ENCODE measurements at places on chromosomes 5 and 9.

DNA sequence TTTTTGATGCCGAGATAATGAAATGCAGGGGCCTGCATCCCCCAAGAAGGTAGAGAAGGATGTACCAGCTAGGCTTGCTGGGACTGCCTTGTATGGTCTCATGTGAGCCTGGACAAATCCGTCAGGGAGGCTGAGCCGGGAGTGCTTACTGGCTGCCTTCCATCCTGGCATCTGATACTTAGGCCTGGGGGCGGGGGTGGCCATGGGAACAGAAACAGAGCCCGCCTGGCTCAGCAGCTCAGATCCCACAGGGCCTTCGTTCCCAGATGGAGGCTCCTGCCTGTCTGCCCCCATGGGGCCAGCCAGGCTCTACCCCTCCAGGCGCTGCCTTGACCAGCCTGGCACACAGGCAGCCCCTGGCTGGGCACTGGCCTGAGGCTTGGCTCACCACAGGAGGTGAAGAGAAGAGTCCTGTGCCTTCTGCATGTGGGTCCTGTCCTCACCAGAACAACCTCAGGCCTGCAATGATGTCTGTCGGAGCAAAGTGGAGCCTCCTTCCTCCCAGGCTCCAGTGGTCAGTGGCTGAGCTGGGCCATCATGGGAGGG, 10.5 kb upstream of the SPATA31E1 start:
- DNase-seq = no peak

DNA sequence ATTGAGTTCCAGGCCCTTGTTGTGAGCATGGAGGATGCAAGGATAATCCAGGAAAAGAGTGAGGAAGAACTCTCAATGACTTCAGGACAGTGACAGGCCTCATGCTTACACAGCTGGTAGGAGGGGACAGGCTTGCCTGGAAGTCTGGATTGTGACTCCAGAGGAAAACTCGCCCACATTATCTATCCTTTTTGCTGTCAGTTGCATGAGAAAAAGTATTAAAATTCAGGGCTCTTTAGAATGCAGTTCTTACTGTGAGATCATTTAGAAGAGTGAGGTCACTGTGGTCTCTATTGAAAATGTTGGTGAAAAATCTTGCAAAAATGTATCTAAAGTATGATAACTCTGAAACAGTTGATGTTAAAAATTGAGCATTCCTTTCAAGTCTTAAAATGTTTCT, 30.5 kb downstream of the NTRK2 start:
- DNase-seq = no peak

DNA sequence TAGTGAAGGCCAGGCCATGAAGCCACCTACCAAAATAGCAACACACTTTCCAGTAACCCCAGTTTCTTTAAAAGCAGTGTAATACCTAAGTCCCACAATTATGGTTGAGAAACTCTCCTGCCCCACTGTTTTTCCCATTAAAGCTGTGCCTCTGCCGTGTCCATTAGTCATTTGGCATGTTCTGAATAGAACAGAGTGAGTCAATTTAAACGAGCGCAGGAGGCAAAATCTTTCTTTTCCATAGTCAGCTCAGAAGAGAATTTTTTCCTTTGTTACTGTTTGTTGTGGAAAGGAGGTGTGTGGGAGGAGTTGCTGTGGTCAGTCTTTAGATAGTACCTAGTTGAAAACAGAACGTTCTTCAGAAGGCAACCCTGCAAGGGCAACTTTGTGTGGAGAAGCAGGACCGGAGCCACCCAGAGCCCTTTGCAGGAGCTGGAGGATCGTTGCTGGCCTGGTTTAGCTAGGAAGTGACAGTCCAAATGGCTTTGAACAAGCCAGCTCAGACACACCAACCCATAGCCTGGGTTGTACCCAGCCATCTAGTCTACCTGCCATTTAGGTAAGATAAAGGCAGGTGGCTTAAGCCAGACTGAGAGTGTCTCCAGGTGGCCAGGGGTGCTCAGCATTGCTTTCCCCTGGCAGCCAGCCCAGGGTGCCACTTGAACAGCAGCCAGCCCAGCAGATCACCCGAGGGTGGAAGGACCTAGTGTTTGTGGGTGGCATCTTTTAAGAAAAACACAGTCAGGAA, 30.4 kb downstream of the GADD45G start:
- DNase-seq = no peak

DNA sequence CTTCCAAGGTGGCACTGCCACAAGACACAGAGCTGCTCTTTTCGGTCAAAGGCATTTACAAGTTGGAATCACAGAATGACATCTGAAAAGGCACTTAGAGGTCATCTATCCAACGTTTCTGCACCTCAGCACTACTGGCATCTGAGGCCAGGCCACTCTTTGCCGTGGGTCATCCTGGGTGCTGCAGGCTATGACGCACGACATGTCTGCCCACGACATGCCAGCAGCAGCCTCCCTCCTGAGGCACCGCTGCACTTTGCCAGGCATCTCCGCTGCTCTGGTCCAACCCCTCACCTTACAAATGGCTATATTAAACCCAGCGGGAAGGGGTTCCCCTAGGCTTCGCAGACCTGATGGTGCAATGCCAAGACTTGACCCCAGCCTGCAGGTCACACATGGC, 8.1 kb downstream of the SURF4 start:
- no peak for DNase-seq

DNA sequence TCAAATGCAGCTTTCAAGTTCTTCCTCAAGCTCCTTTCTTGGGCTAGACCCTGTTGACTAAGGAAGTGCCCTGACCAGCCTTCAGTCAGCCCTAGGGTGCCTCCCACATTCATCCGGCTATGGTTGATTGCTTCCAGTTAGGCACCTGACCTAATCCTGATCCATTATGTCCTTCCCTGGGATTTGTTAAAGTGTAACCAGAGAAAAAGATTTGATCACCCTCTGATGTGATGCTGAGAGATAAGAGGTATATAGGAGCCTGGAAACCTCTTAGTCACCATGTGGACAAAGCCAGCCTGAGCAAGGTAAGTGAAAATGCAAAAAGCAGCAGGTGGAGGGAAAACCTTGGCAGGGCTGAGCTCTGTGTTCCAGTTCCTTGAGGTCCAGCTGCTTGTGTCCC, 178.8 kb upstream of the ERCC6L2 start:
- no peak for DNase-seq

DNA sequence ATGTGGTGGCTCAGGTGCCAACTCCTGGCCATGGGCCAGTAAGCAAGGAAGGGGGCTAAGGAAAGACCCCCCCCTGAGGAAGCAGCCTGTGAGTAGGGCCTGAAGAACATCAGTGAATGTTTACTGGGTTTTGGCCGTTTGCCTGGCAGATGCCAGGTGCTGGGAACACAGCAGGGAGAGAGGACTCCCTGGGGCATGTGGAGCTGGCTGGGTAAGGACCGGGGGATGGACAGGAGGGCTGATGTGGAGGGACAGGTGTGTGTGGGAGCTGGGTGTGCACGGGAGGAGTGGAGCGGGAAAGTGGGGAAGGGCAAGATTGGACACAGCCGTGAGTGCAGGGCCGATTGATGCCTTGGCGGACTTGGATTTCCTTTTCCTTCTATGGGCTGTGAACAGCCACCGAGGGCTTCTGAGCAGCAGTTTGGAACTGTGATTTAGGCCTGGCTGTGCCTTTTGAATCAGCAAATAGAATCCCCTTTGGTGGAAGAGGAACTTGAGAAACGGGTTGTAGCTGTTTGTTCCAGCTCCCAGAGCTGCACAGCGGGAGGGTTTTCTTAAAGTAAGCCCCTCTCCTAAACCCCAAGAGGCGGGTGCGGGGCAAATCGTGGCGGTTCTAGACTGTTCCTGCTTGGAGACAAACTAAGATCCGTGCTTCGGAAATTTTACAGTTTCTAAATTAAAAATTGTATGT, 3.1 kb downstream of the HMCN2 start:
- DNase-seq = no peak

GRCh38 chr9:116390303-116391228, 237.0 kb downstream of the PAPPA start:
- DNase-seq = no peak

DNA sequence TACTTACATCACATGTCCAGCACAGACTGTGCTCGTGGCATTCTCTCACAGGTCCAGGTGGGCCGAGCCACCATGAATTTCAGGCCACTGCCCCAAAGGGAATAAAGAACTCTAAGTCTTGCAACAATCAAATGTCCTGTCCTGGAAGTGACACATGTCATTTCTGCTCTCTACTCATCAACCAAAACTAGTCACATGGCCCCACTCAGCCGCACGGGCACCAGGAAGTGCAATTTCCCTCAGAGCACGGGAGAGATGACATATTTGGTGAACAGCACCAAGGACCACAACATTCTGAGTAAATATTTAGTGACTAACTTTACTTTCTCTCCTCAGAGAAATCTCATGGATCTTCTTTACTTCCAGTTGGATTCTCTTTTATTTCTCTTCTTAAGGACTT, 131.1 kb upstream of the TUT7 start:
- DNase-seq = no peak

GRCh38 chr5:168411871-168412270, 74.4 kb upstream of the RARS1 start:
- no peak for DNase-seq

DNA sequence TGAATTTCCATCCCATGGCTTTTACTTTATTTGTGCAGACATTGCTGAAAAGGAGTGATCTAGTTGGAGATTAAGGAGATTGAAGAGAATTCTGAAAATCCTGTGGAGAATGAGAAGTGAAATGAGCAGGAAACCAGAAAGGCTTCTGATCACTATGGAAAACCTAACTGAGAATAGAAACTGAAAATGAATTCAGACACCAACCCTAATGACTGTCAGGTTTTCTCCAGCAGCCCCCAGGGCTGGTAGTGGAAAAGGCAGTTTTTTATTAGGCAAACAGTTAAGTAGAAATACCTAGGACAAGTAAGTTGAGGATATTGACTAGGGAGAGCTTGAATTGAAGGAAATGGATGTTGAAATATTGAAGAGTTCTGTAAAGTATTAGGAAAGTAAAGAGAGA, 14.7 kb upstream of the ARRDC3 start:
- DNase-seq = no peak

GRCh38 chr9:21813575-21814473, 11.4 kb downstream of the MTAP start:
- no peak for DNase-seq

DNA sequence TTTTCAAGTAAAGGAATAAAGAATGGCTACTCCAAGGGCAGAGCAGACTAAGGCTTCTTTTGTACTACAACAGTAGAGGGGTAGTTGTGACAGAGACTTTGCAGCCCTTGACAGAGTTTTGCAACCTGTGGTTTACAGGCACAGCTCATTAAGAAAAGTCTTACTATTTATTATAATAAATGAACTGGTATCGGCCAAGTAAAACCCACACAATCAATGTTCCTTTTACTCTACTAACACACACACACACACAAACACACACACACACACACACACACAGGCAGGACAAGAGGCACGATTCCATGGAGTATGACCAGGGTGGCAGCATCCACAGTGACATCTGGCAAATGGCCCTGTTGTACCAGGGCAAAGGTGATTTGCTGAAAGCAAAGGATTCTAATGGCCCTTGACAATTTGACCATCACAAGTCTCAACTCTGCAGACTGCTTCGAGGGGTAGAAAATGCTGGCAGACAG, 59.1 kb upstream of the GOLPH3 start:
- no peak for DNase-seq

DNA sequence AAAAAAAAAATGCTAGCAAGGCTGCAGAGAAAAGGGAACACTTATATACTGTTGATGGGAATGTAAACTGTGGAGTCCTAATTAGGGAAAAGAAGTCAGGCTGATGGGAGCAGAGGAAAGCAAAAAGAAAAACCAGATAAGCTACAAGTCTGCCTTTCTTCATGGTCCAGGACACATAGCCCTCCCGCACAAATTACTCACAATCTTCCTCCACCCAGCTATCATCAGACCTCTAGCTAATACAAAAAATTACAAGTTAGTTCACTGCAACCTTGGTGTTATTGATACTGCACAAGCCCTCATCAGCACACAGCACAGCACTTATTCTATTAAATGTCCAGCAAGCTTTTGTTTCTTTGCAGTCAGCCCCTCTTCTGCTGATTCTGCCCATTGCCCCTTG, 186.0 kb upstream of the ADRA1B start:
- DNase-seq = no peak

- DNase-seq = no peak
These were observed 123.2 kb downstream of the DOCK2 start for GRCh38 chr5:169760229-169760628.

DNA sequence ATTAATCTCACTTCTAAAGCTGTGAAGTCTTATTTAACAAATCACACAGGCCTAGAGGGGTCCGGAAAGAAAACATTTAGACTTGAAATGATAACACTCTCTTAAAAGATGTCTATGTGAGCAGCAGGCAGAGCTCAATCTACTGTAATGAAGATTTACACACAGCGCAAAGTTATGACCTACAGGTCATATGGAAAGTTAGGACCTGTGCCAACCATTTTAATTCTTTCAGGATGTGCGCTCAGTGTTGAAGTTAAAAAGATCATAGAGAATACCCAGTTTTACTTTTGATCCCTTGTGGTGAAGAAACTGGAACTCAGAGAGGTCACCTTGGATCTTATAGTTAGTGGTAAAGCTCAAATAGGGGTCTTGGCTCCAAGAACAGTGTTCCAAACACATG, 3.1 kb upstream of the CREBRF start:
- no peak for DNase-seq

DNA sequence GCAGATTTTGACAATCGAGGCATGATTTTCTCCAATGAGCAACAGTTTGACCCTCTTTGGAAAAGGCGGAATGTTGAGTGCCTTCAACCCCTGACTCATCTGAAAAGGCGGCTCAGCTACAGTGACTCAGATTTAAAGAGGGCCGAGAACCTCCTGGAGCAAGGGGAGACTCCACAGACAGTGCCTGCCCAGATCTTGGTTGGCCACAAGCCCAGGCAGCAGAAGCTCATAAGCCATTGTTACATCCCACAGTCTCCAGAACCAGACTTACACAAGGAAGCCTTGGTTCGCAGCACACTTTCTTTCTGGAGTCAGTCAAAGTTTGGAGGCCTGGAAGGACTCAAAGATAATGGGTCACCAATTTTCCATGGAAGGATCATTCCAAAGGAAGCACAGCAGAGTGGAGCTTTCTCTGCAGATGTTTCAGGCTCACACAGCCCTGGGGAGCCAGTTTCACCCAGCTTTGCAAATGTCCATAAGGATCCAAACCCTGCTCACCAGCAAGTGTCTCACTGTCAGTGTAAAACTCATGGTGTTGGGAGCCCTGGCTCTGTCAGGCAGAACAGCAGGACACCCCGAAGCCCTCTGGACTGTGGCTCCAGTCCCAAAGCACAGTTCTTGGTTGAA, 13.6 kb downstream of the PTPDC1 start:
- DNase-seq = no peak

- no peak for DNase-seq
These were observed 243.0 kb upstream of the PTPRD start for GRCh38 chr9:10855847-10856246.

DNA sequence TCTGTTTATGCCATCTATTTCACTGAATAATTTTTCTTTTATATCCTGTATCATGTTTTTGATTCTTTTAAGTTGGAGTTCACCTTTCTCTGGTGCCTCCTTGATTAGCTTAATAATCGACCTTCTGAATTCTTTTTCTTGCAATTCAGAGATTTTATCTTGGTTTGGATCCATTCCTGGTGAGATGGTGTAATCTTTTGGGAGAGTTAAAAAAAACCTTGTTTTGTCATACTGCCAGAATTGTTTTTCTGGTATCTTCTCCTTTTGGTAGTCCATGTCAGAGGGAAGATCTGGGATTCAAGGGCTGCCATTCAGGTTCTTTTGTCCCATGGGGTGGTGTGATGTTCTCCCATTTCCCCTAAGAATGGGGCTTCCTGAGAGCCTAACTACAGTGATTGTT, 800.8 kb upstream of the TYRP1 start:
- DNase-seq = no peak

Data from stimulated activated CD8-positive, alpha-beta memory T cell treated with anti-CD3 and anti-CD28 coated beads, Interleukin-2, amount 100 ng/mL, for 1 hour (primary cell).